ENCODE measurements at places on chromosomes 7 and 10. TPM values are rescaled to one million over a fixed set of nuclear protein-coding genes. Genes with fewer than 3 reads are reported as not detected.

- H3K4me1 ChIP-seq, result peaks cover 7% of the 10 kb centered on the region
- no peak overlapping the region for H3K27ac ChIP-seq
- H3K36me3 ChIP-seq, result no peaks in the 10 kb centered on the region
- no peak for DNase-seq
Observed at GRCh38 chr7:27160145-27160545, 3.7 kb upstream of the HOXA7 start.

FAM20C gene
- 0.18 TPM for total RNA-seq

SLC39A12 gene
- not detected for total RNA-seq

- no peaks in the 10 kb centered on the region for H3K4me1 ChIP-seq
- H3K4me3 ChIP-seq, result no peak overlapping the region
- no peak overlapping the region for H3K27ac ChIP-seq
Observed at GRCh38 chr7:137151041-137151689, 192.4 kb downstream of the PTN start.

TMEM72 gene
- not detected for total RNA-seq

EIF4H gene
- 174 TPM for total RNA-seq

ZNF239 gene
- 3.0 TPM for total RNA-seq

DNA sequence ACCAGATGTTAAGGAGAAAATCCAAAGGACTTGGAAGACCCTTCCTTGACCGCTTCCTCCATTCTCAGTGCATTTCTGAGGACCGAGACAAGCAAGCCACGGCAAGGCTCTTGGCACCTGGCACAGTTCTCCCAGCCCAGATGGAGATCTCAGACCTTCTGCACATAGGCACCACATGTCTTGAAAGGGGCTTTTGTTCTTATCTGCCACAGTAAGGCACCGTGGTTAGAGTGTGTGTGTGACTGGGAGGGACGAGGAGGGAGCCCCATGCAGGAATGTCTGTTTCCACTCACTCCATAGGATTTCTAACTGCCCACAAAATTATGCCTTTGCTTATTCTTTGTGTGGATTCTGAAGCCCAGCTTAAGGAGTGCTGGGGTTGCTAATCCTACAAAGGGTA lies 10.3 kb upstream of the WDR86 start:
- no peaks in the 10 kb centered on the region for H3K36me3 ChIP-seq
- H3K4me3 ChIP-seq, result no peak overlapping the region
- DNase-seq, result no peak
- H3K27ac ChIP-seq, result no peak overlapping the region
- H3K27me3 ChIP-seq, result no peaks in the 10 kb centered on the region
- H3K4me1 ChIP-seq, result no peaks in the 10 kb centered on the region

DNA sequence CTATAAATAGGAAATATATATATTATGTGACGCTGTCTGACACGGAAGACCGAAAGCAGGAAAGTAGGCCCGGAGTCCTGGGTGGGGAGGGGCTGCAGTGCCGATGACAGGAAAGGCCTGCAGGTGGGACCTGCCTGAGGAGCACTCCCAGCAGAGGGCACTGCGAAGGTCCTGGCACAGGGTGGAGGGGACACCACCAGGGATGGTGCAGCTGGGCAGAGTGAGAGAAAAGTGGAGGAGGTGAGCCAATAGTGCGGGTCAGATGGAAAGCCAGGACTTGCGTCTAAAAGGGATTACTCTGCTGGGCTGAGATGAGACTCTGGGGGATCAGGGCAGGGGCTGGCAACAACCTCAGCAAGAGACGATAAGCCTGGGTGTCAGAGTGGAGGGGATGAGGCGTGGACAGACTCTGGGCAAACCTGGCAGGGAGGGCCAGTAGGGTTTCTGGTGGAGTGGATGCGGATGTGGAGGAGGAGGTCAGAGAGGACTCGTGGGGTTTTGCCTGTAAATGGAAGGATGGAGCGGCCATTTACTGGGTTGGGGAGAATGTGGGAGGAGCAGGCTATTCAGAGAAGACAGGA lies 118.2 kb upstream of the ZNF746 start:
- H3K27me3 ChIP-seq, result no peaks in the 10 kb centered on the region
- no peak overlapping the region for H3K4me3 ChIP-seq
- peaks cover 5% of the 10 kb centered on the region for H3K36me3 ChIP-seq
- peaks cover 6% of the 10 kb centered on the region for H3K4me1 ChIP-seq
- no peak for DNase-seq

HMX3 gene
- total RNA-seq, result not detected
